ENCODE measurements at places on chromosomes 4 and X.

DNA sequence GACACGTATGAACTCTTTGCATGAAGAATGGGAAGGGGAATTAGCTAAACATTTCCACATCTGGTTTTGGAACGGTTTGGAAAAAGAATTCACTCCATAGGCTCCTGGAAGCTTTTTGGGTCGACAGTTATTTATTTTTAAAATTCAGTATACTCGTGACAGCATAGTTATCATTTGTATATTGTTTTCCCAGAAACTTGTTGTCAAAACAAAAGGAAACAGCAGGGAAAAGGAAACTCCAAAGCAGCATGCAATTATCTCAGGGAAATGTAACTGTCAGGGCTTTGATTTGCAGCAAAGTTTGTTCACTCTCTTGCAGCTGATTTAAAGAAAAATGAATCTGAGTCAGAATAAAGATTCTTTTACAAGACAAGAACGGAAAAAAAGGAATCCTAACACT, 86.5 kb downstream of the PLAC1 start:
- DNase-seq, result no peak

DNA sequence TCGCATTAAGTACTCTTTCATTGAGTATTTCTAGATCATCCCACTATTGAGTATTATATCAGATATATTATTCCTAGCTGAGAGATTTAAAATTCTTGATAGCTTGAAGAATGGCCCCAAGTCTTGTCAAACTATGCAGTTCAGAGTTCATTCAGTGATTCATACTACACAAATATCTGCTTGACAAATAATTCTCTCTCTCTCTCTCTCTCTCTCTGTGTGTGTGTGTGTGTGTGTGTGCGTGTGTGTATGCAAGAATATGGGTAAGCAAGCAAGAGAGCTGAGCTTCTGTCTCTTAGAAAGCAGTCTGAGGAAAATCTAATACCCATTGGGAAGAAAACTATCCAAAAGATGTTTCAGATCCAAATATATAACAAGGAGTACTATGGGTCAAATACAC, 142.0 kb downstream of the SLC10A7 start:
- DNase-seq, result no peak

DNA sequence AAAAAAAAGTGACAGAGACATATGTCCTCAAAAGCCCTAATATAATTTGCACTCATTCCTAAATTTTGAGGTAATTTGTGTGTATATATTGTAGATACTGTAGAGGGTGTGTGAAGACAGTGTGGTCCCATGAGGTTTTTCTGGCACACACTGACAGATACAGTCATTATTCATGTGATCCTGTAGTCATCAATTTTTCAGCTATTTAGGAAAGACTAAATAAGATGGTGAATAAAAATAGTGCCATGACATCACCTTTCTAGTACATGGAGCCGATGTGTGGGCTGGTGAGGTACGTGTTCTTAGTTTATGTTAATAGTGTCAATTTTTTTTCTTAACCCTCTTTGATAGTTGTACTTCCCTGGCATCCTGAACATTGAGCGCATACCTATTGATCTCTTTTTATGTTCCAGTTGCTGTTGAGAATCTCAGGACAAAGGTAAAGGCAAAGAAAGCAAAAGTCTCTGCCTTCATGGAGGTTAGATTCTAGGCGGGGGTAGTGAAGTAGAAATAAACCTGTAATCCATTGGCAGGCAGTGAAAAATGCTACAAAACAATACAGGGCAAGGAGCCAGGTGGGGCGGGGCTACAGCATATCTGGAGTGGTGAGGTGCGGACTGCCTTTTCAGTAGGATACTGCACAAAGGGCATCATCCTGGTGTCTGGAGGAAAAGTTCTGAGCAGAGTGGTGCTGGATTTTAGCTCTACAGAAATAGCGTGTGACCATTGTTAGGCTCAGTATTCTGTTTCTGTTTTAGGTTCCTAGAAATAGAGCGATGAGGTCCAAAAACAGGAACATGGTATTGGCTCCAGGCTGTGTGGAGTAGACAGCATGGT, 93.8 kb downstream of the ARHGAP10 start:
- no peak for DNase-seq

DNA sequence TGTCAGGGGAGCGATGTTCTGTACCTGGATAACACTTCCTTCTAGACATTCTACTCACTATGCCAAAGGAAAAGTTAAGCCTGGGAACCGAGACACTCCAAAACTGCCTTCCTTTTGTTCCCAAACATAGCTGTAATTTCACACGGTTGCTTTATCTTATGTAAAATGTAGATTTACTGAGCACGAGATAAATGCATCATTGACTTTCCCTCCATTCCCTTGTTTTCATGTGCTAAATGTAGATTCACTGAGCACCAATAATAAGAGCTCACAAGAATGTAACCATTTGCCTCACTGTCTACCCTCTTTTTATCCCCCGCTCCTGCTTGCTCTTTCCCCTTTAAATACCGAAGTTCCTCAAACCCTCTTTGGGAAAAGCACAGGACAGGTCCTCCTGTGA, 10.7 kb upstream of the PPEF2 start:
- DNase-seq, result no peak

DNA sequence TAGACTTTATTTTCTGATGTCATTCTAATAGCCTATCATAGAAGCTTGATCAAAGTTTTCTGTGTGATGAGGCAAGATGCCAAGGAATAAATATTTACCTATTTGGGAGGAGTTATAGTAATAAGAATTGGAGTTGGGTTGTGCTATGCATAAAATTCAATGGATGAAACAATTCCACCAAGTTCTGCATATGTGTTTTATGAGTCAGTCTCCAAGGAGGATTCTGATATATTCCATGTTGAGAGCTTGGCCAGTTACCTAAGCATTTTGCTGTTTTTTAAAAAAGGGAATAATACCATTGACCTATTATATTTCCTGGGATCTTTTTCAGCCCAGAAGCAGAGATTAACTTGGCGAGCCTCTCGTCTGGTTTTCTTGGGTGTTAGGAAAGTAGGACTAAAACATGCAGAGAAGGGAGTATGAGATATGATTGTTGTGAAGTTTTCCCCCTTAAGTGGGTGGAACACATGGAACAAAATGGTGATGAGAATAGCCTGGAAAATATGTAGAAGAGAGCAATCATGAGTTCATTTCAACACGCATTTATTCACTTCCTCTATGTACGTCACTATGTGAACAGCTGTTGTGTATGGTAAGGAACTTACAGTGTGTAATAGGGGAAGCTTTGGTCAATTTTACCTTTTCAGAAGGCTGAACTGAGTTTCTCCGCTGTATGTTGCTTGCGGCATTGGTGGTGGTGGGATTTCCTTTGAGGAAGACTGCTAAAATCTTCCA, 39.2 kb downstream of the POLA1 start:
- DNase-seq, result no peak

GRCh38 chr4:145437466-145437865, 44.2 kb upstream of the SMAD1 start:
- DNase-seq, result no peak

DNA sequence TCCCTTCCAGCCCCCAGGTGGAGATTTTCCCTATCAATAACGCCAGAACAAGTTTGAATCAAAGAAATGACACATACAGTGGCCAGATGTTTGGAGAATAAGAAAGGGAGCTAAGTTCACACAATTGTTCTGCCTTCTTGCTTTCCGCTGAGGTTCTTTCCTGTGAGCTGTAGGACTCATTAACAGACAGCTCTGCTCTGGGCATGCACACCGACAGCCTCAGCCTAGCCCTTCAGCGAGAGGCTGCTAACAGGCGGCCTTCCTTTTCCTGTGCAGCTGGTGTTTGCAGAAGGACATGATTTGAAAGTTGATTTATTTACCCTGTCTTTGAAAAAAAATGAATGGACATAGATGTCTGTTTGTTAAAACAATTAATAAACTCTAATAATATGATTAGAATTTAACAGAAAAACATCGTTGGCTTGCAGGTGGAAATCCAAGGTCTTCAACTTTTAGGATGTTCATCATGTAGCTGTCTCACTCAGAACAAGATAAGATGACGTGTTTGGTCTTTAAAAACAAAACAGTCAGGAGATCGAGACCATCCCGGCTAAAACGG, 183.3 kb downstream of the KDR start:
- DNase-seq, result no peak

DNA sequence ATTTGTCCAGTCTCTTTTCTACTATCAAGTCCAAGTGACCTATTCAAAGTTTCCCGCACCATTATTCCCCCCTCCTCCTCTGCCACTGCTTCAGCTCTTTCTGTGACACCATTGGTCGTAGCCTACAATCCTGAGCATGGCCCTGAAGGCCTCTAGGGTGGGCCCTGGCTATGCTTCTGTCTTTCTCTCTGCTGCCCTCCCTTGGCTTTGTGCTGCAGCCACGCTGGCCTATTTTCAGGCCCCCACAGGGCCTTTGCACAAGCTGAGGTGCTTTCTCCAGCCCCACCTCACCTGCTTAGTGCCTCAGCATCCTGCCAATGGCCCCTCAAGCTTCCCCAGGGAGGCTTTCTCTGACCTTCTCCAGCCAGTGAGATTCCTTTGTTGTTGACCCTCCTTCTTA, 156.5 kb downstream of the NHS start:
- no peak for DNase-seq

DNA sequence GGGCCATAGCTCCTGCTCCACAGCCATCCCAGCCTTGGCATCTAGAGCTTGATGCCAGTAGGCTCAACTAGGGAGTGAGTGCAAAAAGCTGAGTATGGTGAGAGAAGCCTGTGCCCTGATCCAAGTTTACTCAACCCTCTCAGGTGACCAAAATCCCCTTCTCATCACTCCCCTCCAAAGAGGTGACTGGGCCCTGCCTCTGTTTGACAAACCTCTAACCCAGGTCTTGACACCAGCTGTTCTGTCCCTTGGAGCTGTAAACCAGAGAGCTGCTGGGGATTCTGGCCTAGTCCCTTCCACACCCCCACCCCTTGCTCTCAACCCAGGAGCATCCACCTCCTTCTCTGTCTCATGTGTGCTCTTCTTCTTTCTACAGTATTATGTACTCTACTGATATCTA, 73.5 kb downstream of the MSN start:
- DNase-seq, result no peak

DNA sequence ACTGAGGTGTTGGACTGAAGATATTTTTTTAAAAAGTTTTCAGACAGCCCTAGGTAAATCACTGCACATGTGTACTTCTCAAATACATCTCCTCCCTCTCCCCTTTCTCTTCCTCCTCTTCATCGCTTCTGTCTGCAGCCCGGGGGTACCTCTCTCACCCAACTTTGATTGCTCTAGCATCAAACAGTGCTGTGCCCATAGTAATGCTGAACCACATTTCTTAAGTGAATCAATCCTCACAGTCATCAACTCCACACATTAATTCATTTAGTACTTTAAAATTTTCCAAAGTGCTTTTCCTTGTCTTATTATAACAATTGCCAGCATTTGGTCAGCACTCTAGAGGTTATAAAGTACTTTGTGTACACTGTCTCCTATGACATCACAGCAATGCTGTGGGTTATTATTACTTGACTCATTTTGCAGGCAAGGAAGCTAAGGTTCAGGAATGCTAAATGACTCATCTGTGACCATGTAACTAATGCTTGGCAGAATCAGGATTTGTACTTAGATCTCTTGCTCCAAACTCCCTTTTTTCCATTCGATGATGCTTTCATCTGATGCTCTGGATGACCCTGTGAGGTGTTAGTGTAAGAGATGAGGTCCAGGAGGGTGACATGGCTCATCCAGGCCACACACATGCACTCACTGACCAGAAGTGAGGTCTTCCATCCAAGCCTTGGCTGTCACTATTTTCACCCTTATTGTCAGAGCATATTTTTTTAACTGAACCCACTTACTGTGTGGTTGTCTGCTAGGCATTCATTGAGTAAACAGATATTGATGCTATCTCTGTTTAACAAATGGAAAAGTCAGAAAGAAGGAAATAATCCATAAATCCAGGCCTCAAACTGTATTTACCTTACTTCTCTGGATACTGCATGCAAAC, 58.8 kb downstream of the RHOH start:
- no peak for DNase-seq

GRCh38 chr4:112515198-112516065, 548 bp downstream of the NEUROG2 start:
- DNase-seq, result peak; percentile 31

GRCh38 chrX:9775930-9776329, 10.3 kb upstream of the GPR143 start:
- DNase-seq, result no peak

DNA sequence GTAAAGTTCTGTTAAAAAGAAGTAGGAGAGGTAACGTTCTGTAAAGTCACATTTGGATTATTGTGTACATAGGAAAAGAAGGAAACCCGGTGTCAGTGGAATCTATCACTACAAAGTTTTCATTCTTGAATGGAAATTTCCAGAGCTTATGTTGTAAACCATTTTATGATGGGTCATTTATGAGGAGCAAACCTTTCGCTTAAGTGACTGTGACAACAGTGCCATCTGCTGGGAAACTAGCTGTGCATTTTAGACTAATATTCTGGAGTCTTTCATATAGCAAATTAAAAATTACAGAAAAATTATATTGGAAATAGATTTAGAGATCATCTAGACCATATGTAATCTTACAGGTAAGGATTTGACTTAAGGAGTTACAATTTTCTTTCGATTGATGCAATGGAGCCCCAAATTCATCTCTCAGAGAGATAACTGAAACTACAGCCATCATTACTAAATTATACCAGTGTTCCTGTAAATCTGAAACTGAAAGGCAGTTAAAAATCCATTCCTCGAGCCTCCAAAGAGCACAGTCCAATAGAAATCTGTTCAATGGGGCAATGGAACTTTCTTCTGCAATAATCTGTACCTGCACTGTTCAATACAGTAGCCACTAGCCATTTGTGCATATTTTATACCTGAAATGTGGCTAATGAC, 26.9 kb downstream of the ASB9 start:
- DNase-seq, result peak; percentile 18

DNA sequence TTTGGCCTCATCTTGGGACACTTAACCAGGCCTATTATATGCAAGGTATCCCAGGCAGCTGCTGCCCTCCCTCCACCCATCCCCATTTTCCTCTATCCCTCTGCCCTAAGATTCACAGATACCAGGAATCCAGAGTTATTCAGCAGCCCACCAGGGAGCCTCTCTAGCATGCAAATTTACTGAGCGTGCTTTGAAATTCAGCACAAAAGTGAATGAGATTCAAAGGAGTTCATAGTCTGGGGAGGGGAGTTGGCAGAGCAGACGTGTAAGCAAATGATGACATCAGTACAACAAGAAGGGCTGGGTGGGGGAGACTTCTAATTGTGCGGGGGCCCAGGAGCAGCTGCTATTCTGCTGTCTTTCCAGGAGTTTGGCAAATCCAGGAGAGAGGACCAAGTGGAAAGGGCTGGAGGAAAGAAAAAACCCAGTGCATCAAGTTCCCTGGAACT, 1.7 kb upstream of the MTM1 start:
- DNase-seq, result no peak

- DNase-seq, result no peak
These were observed 105.6 kb upstream of the SMIM31 start for GRCh38 chr4:164648151-164648848.

DNA sequence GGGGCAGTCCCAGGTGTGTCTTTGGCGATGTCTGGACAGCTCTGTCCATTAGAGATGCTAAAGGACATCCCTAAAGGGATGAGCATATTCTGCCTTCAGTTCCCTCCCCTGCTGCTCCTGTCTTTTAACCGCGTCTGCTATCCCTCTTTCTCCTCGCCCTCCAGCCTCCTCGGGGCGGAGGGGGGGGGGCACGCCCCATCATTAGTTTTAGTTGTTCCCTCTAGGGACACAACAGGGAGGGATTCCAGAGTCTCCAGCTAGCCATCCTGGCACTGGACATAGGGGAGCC, 1.1 kb downstream of the MSL3 start:
- no peak for DNase-seq

All from neural crest cell (in vitro differentiated cells).